Bone marrow (tissue), 2 donors: ENCODE measurements at places on chromosomes 2 and 18.

DNA sequence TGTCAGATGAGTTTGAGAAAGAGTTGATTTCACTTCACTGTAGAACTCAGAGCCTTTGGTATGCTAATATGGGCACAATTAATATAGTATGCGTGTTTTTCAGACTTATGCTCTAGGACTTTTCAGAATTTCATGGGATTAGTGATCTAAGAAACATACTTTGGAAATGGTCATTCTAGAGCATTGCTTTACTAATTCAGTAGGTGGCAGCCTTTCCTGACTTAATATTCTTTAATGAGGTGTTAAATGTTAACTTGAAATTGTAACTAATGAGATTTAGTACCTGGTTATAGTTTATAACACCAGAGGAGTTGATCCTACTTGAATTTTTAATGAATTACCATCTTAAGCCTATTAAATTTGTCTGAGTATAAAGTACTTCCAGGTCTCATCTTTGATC is 28.4 kb downstream of the ACTR2 start:
- no peak for DNase-seq

GRCh38 chr2:241040081-241040803 is 41.8 kb downstream of the SNED1 start:
- DNase-seq, result no peak

DNA sequence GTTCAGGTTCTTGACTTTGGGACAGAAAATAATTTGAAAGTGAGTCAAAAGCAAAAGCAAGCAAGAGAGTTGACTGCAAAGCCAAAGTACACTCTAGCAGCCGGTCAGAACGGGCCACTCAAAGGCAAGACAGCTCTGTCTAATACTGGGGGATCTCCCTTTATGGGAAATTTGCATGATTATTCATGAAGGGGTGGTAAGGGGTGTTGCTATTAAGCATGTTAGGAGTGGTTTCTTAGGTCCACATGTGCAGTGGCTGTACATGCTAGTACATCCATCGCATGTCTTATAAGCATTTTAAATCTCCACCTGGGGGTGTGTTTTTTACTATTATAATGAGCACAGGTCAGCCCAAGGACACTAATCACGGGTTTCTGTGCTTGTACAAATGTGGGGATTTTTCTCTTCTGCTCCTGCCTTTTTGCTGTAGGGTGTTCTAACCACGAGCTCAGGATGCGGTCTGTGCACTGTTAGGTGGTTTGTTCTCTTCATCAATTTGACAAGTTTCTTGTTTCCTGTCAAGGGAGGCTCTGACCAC is 60.2 kb upstream of the SPP2 start:
- DNase-seq, result no peak

DNA sequence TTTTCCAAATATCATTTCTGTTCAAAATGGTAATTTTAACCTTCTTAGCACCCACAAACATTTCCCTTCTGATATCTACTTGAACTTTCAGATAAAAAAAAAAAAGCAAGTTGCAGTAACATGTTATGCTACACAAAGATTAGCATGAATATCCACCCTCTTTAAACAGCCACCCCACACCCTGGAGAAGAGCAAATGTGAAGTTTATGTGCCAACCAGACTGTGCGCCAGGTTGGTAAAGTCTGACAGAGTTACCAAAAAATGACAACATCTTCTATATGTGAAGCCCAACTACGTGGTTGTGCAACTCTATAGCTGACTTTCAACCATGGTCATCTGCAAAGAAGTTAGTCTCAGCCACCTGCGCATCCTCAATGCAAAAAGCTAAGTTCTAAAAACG is 62.6 kb downstream of the BCL11A start:
- DNase-seq, result no peak

- no peak for DNase-seq
Measured at GRCh38 chr2:174772472-174772801, 8.2 kb upstream of the CHRNA1 start.

DNA sequence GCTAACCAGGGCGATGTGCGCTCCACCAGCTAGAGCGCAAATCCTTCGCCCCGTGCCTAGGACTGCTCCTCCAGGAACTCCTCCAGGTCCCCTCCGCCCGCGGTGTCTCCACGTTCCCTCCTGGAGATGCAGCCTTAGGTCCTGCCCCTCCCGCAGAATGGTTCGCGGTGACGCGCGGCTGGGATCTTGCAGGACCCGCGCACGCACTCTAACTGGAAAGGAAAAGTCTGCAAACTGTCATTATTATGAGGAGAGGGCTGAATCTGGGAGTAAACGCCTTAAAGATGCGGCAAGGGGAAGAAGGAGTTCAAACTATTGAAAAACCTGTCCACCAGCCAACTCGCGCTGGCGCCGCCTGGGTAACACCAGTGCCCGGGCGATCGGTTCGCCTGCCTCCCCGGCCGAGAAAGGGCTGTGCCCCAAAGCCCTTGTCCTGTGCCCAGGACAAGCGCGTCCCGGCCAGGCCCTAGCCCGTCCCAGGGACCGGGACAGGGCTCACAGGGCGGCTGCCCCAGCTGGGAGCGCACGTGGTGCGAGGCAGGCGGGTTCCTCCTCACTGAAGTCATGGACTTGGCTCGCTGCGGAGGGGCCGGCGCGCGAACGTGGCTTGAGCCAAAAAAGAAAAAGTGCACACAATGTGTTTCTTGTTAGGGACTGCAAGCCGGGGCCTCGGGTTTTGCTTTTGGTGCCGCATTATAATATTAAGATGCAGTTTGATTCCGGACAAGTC is 5.5 kb upstream of the ID2 start:
- no peak for DNase-seq

GRCh38 chr18:12679183-12679786 is 21.4 kb upstream of the SPIRE1 start:
- no peak for DNase-seq

DNA sequence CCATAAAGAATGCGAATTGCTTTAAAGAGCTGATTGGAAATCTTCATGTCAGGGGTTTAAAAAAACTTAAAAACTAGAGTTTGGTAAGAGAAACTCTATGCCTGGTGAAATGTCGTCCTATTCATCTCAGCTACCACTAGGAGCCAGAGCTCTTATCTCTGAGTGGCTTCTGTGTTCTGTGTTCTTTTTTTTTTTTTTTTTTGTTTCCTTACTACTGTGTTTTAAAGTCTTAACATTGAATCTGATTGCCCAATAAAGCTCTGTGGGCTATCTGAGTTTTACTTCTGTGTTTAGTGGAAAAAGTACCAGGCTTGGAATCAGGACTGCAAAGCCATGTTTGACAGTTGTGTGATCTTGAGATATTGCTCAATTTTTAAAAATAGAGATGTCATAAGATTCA is 494.8 kb downstream of the RIT2 start:
- no peak for DNase-seq

- no peak for DNase-seq
Measured at GRCh38 chr2:69768789-69769188, 26.9 kb downstream of the ANXA4 start.

- no peak for DNase-seq
Measured at GRCh38 chr2:181785691-181786344, 105.5 kb upstream of the NEUROD1 start.
